ENCODE measurements at places on chromosomes 6 and 20.
A peak's percentile ranks its signal among the peaks of the same experiment; 100 is the strongest.

- DNase-seq: no peak
Measured at GRCh38 chr6:166587631-166588413, 1.3 kb upstream of the RAMACL start.

GRCh38 chr20:48983423-48984400, 62.2 kb downstream of the ARFGEF2 start:
- DNase-seq: peak; percentile 77

DNA sequence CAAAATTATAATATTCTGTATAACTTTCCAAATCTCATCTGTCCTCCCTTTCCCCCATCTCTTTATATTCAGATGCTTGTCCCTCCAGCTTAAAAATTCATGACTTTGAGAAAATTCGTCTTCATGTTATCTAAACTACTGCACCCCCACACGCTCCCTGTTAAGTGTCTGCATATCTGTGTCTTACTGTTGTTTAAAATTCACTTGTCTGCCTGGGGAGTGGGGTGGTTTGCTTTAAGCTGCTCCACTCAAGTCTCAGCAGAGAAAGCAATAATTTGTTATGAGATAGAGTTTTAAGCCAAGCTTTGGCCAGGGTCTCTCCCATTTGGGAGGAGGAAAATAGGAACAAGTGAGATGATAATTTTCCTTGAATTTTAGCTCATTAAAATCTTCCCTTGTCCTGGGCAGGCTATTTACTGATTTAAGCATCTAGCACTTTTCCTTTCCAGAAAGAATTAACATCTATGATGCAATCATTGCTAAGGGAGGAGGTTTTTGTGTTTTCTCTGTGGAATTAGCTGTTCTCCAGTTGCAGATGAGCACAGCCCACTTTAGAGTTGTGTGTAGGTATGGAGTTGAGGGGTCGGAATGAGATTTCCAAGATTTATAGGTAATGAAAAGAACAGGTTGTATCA, 36.8 kb downstream of the MTHFD1L start:
- DNase-seq: no peak

DNA sequence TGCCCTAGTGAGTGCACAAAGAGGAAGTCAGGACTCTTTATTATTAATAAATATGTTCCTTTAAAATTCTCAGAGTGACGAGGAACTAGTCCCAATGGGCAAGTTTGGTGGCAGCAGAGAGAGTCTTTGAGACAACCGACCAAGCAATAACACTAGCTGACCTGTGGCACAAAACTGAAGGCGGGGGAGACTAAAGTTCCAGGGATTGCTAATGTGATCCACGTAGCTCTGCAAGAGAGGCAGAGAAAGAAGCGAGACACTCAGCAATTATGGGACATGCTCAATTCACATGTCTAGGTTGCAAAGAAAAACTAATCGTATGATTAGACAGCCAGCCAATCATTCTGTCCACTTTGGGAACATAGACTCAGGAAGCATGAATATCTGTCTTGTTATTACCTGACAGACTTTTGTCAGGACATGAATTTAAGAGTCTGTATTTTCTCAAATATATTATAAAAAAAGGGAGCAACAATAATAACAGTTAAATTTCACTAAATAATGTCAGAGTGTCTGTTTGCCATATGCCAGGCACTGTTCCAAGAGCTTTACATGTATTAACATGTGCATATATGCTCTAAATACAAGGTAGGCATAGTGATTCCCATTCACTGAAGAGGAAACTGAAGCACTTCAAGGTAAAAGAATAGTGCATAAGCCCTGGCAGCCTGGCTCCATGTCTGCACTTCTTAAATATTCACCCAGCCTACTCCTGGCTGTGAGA, 81.0 kb downstream of the COL9A1 start:
- no peak for DNase-seq

DNA sequence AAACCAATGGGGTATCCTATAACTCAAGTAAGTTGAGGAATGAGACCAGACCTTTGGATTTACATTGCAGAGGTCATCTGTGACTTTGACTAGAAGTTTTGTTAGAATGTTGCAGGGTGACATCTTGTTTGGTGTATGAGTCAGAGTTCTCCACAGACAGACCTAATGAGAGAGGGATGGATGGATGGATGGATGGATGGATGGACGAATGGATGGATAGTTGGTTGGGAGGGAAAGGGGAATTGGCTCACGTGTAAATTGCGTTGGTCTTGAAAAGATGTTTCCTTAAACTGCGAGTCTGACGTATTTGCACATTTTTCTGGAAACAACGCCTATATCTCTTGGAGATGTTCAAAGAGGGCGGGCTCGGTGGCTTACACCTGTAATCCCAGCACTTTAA, 1.0 kb upstream of the MTRES1 start:
- no peak for DNase-seq

- DNase-seq: no peak
Measured at GRCh38 chr20:57831326-57831992, 121.6 kb upstream of the PMEPA1 start.

GRCh38 chr6:113873043-113873667, 16.0 kb downstream of the MARCKS start:
- DNase-seq: peak; percentile 64

DNA sequence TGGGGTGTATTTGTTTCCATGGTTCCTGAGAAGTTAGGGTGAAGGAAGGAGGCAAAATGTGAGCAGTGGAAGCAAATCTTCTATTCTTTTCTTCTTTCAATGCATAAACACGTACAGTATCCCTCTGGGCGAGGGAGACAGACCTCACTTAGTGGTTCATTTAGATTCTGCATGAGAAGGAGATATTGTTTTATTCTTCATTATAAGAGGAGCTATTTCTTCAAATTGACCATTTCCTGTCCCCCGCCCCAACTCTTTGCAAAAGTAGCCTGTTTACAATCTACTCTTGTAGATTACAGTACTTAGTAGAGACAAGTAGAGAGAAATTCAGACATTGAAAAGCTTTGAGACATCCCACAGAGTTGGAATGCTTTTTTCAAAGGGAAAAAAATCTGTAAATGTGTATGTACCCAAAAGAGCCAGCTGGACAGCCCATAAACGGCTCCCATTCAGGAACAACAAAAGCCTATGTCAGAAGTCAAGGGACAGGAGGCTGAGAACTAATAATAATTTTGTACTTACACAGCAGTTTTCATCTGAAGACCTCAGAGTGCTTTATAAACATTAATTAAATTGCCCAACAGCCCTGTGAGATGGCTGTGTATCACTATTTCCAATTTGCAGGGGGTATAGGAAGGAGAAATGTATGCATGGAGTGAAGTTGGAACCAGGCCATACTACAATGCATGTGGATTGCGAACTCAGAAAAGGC, 23.9 kb downstream of the CD83 start:
- DNase-seq: no peak

DNA sequence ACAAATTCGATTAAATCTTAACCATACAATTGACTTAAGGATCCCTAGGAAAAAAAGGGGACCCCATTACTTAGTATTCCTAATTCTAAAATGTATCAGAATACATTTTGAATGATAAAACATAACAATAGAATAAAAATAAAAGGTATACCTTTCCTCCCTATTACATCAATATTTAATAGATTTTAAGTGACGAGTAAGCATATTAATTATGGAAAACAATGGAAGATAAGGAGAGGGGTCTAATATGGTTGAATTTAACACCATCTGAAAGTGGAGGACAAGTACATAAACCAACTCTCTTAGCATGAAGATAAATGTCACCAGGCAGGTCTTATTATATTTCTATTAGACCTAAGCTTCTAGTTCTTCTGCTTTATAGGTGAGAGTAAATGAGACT, 232.1 kb downstream of the HAO1 start:
- DNase-seq: no peak

GRCh38 chr6:2971420-2972218, at the start of gene SERPINB6:
Gene SERPINB6 (minus strand): TSS chr6:2971567. CDS start chr6:2959332, 12,235 bp downstream.
- peak; percentile 45 for DNase-seq

DNA sequence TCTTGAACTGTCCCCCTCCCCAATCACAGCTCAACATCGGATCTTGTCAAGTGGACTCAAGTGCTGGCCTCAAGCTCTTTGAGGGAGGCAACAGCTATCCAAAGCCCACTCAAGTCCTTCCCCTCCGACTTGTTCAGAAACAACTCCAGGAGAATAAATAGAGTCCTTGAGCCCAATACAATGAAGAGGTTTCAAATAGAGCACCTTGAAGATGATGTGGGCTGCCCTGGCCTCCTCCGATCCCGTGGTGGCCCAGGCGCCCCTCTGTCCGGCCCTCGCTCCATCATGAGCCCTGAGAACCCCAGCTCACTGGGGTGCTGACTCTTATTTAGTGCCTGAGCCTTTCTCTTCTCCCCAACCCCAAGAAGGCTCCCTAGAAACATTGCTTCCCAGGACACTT, 164.3 kb upstream of the PMEPA1 start:
- DNase-seq: no peak

DNA sequence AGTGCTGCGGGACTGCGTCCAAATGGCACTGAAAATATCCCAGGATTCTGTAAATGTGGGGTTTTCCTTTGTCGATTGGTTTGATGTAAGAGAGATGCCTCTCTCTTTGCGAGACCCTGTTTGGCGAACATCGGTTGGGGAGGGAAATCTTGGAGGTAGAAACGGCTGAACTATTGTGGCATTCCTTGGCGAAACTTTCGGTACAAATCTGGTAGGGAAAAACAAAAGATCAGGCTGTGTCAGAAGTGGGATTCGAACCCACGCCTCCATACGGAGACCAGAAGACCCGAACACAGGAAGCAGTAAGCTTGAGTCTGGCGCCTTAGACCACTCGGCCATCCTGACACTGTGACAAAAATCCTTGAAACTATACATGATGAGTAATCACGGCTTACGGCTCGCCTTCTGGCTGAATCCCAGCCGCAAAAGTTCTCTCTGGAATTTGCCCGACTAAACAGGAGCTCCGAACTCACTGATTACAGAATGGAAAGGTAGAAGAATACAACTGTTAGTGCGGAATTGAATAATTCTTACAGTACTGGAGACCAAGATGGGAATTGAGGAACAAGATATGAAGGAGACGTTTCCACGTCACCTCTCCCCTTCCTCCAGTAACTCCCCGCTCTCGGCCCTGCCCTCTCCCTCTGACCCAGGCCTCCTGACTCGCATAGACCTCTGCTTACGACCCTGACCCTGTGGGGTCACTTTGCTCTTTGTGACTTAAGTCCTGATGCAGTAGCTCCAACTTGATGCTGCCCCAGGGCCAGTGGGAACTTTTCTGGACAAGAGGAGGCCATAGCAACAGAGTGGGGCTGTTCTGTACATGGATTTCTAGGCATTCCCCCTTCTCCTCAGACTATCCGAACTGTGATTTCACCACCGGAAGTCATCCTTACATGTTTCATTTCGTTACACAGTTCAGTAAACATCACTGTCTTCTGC, 132.8 kb upstream of the ZNF184 start:
- DNase-seq: peak; percentile 86

GRCh38 chr6:135322427-135323201, 141.5 kb downstream of the MYB start:
- no peak for DNase-seq

DNA sequence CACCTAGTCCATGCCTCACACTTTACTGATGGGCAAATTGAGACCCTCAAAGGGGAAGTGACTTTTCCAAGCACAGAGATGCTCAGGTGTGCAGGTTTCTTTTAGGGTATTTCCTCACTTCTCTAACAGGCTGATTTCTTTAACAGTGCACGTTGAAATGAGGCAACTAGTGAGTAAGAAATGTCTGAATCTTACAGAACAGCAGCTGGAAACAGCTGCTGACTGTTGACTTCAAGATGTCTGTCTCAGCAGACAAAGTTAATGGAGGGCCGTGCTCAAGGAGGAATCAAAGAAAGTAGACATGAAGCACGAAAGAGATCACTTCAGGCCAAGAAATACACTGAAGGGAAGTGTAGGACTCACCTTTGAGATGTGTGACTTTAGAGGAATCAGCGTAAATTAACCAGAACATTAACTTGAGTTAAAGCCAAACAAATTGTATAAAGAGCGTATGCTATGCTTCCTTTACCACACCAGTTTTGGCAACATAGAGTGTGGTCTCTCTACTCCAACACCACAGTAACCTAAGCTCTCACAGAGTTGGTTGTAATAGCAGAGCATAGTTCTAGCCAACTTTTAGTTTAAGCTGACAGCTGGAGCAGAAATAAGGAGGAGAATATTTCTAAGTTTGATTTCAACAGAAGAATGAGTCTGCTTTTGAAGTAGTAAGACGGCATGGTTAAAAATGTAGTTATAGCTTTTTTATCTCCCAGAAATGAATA, 60.9 kb downstream of the SAMD3 start:
- no peak for DNase-seq

GRCh38 chr6:44104481-44105021, 22.7 kb downstream of the MRPL14 start:
- no peak for DNase-seq

DNA sequence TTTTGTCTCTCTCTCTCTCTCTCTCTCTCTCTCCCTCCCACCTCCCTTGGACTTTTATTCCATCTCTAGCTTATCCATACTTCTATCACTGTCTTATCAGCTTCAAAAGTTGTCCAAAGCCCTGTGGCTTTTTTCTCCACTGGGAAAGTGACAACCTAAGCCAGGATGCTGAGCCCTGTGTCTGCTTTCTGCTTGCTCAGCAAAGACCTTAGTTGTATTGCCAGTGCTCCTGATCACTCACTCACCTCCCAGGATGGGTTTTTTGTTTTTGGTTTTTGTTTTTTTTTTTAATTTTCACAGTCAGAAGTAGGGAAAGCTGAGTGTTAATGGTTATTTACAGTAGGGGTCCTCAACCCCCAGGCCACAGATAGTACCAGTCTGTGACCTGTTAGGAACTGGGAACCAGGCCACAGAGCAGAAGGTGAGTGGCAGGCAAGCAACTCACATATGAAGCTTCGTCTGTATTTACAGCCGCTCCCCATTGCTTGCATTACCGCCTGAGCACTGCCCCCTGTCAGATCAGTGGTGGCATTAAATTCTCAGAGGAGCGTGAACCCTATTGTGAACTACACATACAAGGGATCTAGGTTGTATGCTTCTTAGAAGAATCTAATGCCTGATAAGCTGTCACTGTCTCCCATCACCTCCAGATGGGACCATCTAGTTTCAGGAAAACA, 125.0 kb upstream of the ID4 start:
- no peak for DNase-seq

- DNase-seq: no peak
Measured at GRCh38 chr20:34517114-34517505, 888 bp downstream of the DYNLRB1 start.

DNA sequence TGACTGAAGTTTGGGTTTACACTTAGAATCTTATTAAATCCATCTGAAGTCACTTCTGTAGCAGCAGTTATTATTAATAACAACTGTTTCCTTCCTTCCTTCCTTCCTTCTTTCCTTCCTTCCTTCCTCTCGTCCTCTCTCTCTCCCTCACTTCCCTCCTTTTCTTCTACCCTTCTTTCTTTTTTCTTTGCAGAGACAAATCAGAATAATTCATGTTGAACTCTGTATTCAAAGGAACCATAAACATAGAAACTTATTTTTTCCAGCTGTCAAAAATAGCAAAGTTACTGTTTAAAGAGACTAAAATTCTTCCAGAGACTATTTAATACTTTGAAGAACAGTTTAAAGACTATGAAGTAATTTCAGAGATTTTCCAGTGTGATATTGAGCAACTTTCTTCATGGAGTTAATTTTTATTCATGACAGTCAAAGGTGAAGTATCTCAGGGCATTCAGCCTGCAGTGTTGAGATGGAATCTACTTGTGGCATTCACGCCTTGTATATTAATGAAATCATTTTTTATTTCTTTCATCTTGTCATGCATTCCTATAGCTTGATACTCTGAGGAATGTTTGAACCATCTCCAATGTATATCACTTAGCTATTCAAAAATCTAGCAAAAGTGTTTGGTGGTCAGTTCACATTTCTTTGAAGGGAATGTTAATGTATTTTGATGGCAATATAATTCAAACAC, 109.7 kb downstream of the BCAS1 start:
- no peak for DNase-seq

- DNase-seq: no peak
Measured at GRCh38 chr20:45695496-45695895, 6.3 kb upstream of the WFDC13 start.

- DNase-seq: no peak
Measured at GRCh38 chr6:159689001-159689400, 4.0 kb downstream of the SOD2 start.

Measured in Calu3 (cell line).